Activated CD8-positive, alpha-beta T cell treated with anti-CD3 and anti-CD28 coated beads for 36 hours (primary cell): ENCODE measurements at places on chromosomes 13 and 19.

DNA sequence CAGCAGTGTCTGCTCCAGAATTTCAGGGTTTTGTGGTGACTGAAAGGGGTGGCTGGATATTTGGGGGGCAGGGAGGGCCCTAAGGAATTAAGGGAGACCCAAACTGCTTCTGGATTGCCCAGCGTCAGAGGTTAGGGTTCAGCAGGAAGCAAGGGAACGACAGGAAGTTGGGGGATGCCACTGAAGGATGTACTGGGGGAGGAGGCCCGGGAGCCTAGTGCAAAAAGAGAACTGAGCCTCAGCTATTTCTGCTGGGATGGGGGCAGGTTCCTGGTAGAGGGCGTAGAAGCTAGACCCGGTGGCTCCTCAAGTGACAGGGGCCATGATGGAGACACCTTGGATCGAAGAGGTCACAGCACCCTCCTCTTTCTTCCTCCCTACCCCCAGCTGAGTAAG is 1.1 kb downstream of the CYP2S1 start:
- no peak for DNase-seq

DNA sequence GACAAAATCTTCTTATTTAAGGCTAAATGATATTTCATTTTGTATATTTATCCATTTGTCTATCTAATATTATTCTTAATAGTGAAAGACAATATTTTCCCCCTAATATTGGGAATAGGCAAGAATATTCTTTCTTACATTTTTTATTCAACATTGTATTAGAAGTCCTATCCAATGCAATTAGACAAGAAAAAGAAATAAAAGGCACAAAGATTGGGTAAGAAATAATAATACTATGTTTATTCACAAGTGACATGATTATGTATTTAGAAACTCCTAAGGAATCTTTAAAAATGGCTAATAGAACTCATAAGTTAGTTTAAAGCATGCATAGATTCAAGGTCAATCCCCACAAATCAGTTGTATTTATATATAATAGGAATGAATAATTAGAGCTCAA is 11.3 kb upstream of the CRYL1 start:
- DNase-seq = no peak

GRCh38 chr19:14354445-14354844 is 26.8 kb upstream of the ADGRE5 start:
- peak; percentile 26 for DNase-seq

GRCh38 chr13:112150352-112150751 is 83.4 kb downstream of the SOX1 start:
- no peak for DNase-seq

DNA sequence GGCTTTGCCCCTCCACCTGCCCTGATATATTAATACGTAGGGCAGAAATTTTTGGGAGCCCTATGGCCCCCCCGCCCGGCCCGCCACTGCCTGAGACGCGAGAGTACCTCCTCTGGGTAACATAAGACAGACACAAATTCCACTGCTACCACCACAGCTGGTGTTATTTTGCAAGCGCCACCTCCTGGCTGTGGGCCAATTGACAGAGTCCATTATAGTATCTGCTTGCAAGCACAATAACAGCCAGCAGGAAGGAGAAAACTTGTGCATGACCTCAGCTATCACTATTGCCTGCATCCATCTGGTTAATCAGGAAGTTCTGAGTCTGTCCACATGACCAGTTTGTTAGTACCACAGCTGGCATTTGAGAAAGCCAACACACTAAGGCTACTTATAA is 25.3 kb upstream of the OR10H2 start:
- DNase-seq = peak; percentile 57

DNA sequence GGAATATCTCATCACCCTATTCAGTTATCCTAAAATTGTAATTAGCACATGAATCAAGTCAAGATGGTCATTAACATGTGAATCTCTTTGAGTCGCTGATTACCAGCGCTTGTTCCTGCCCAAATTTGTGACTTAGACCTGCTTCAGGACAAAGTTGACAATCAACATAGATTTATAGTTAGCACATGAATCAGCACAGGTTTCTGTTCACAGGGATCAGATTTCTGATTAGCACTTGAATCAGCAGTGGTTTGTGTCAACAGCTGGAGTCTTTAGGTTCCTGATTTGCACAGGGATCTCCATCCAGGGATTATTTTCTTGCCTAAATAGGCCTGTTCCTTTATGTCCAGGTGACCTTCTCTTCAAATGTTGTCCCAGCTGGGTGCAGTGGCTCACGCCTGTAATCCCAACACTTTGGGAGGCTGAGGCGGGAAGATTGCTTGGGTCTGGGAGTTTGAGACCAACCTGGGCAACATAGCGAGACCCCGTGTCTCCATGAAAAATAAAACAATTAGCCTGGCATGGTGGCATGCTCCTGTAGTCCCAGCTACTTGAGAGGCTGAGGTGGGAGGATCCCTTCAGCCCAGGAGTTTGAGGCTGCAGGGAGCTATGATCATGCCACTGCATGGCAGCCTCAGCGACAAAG is 3.8 kb upstream of the LRFN3 start:
- DNase-seq = no peak

- no peak for DNase-seq
These were observed 407 bp upstream of the ZNF550 start for GRCh38 chr19:57560049-57560491.

GRCh38 chr19:45955905-45956608 is 17.6 kb downstream of the NOVA2 start:
- no peak for DNase-seq

DNA sequence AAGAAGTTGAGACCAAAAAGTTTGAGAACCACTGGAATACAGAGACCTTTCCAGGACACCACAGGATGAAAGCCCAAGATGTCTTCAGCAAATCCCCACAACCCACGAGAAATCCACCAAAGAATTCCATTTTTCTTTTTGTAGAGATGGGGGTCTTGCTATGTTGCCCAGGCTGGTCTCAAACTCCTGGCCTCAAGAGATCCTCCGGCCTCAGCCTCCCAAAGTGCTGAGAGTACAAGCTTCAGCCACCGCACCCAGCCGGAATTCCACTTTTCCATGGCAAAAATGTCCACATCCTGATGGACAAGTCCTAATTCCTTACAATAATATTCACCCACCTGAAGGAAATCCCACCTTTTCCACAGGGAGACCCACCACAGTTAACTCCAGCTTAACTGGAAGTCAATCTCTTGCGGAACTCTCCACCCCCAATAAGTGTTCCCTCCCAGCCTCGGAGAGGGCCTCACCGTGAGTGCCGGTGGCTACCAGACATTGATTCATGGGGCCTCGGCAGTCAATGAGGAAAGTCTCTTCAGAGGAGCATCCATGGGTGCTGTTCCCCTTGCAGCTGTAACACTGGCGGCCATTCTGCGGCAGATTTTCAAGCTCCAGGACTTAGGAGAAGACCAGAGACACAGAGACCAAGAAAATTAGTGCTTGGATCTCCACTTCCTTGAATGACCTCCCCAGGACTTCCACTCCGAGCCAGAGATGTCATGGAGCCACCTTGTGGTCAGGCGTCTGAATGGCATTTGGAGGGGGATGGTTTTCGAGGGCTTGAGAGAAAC is 12.3 kb upstream of the CADM4 start:
- DNase-seq = peak; percentile 60

DNA sequence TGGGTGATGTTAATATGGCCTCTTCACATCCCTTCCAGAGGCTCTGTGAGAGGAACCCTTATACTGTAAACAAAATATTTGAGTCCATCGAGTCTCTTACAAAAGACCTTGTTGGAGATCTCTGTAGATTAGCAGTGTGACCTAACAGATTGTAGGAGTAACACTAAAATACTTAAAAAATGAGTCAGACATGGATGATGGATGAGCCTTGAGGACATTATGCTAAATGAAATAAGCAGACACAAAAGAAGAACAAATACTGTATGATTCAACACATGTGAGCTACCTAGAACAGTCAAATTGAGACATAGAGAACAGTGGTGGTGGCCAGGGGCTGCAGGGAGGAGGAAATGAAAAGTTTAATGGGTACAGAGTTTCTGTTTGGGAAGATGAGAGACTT is 152.2 kb upstream of the UBL3 start:
- no peak for DNase-seq

DNA sequence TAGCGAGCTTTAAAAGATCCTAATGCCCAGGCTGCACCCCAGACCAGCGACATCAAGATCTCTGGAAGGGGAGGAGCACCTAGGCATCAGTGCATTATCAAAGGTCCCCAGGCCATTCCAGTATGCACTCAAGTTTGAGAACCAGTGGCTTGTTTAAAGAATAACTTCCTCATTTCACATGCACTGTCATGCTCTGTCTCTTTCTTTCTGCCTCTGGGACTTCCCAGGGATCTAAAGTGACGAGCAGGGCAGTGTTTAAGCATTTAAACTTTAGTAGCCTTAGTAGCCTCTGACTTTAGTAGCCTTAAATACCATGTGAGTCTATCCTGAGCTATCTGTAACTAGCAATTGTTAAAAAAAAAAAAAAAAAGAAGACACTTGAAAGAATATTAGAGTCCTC is 8.9 kb upstream of the FARP1 start:
- no peak for DNase-seq

GRCh38 chr13:23434491-23434890 is 989 bp upstream of the SACS start:
- no peak for DNase-seq

DNA sequence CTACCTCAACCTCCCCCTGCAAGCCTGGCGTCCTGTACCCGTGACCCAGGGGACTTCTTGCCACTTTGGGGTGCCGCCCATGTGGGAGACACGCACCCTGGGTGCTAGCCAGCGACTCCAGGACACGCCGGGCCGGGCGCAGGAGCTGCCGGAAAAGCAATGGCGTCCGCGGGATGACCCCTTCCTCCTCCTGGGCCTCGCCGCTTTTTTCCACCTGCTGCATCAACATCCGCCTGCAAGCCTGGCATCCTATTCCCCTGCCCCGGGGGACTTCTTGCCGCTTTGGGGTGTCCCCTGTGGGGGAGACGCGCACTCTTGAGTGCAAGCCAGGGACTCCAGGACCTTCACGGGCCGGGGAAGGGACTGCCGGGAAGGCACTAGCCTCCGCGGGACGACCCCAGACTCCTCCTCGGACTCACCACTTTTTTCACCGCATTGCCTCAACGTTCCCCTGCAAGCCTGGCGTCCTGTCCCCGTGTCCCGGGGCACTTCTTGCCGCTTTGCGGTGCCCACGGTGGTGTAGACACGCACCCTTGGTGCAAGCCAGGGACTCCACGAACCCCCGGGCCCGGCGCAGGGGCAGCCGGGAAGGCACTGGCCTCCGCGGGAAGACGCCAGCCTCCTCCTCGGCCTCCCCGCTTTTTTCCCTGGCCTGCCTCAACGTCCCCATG is 237.8 kb downstream of the TUBA3C start:
- no peak for DNase-seq

DNA sequence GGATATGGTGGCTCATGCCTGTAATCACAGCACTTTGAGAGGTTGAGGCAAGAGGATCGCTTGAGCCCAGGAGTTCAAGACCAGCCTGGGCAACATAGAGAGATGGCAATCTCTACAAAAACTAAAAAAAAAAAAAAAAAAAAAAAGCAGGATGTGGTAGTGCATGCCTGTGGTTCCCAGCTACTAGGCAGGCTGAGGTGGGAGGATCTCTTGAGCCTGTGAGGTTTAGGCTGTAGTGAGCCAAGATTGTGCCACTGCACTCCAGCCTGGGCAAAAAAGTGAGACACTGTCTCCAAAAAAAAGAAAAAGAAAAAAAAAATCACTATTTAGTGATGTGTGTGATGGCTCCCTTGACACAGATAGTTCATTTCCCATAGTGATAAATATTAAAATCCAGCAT is 365.0 kb upstream of the NBEA start:
- no peak for DNase-seq

DNA sequence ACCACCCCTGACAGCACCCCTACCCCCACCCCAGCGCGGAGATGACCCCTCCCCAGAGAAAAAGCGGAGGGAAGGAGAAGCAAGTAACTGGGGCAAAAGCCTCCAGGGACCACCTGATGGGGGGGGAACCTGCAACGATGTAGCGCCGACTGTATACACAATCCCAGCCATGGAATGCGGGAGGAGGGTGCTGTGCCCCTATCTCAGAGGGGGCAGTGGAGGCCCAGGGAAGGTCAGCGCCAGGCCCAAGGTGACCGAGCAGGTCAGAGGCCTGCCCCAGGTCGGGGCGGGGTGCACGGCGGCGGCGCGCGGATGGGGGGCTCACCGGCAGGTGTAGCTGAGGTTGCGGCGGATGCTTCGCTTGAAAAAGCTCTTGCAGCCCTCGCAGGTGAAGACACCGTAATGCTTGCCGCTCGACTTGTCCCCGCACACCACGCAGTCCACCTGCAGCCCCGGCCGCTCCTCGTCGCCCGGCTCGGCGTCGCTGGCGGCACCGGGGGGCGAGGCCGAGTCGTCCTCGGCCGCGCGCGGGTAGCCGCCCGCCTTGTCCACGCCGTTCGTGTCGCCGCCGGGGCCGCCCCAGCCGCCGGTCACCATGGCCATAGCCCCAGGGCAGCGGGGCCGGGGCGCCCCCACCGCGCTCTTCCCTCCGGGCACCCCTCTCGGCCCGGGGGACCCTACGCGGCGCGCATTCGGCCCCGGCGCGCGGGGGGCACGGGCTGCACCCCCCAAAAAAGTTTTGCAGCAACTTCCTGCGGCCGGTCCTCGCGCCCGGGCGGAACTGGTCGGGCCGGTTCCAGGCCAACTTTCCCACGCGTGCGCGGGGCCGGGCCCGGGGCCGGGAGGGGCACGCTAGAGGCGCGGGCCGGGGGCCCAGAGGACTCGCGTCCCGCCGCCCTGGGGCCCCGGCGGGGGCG is 843 bp downstream of the NR2F6 start:
- DNase-seq = no peak

DNA sequence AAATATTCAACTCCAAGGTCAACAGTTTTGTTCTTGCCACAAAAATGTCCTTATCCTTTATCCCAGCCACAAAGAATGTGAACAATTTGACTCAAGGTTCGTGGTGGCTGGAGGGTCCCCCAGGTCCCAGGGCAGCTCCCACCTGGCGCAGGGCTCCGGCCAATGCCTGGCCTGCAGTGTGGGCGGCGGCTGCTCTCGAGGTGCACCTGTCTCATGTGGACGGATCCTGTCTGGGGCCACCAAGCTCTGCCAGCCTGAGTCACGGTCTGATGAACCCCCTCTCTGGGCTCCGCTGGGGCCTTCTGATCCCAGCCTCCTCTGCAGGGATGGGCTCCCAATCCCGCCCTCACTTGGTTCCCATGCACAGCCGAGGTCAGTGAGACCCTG is 49.4 kb downstream of the GAS6 start:
- no peak for DNase-seq

GRCh38 chr13:49248622-49249002 is 887 bp downstream of the CDADC1 start:
- no peak for DNase-seq

DNA sequence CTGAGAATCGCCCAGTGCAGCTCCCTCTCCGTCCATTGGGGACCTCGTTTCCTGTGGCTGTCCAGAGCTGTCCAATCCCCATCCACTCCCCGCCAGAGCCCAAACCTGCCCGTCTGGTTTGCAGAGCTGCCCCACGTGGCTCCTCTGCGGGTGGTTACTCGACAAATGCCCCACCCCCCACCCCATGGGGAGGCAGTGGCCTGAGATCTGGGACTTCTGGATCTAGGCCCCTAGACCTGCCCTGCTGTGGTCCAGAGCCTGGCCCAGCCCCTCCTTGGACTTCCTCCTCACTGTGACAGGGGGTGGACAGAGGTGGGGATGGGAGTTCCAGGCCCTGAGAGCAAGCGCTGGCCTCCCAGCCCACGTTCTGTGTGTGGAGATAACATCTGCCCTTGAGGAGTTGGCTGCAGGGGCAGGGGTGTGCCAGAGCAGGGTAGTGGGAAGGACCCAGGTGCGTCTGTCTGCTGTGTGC is 29.1 kb downstream of the PAK4 start:
- DNase-seq = no peak
